ENCODE measurements at places on chromosomes 16 and 17.

- no peak for DNase-seq
Measured at GRCh38 chr16:25270577-25270976, 12.9 kb upstream of the ZKSCAN2 start.

- DNase-seq = no peak
Measured at GRCh38 chr16:64951193-64951592, 170.7 kb downstream of the CDH11 start.

GRCh38 chr17:16040710-16041251 is 41.2 kb downstream of the TTC19 start:
- no peak for DNase-seq

- DNase-seq = no peak
Measured at GRCh38 chr17:31900877-31901276, 631 bp downstream of the UTP6 start.

DNA sequence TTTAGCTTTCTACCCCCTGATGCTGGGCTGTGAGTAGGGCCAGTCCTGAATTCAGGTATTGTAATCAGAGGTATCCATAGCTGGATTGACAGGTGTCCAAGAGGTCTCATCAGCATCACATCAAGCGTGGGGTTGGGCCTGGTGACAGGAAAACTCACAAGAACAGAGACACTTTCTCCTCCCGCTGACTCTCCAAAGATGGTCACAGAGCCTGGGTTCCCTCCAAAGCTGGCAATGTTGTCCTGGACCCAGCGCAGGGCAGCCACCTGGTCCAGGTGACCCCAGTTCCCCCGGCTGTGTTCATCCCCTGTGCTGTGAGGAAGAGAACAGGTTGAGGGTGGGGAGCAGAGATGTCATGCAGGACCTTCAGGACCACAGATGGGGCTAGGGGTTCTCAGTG is 11.7 kb downstream of the CES1 start:
- DNase-seq = no peak

GRCh38 chr17:49946964-49947584 is 21.9 kb upstream of the DLX4 start:
- DNase-seq = no peak

DNA sequence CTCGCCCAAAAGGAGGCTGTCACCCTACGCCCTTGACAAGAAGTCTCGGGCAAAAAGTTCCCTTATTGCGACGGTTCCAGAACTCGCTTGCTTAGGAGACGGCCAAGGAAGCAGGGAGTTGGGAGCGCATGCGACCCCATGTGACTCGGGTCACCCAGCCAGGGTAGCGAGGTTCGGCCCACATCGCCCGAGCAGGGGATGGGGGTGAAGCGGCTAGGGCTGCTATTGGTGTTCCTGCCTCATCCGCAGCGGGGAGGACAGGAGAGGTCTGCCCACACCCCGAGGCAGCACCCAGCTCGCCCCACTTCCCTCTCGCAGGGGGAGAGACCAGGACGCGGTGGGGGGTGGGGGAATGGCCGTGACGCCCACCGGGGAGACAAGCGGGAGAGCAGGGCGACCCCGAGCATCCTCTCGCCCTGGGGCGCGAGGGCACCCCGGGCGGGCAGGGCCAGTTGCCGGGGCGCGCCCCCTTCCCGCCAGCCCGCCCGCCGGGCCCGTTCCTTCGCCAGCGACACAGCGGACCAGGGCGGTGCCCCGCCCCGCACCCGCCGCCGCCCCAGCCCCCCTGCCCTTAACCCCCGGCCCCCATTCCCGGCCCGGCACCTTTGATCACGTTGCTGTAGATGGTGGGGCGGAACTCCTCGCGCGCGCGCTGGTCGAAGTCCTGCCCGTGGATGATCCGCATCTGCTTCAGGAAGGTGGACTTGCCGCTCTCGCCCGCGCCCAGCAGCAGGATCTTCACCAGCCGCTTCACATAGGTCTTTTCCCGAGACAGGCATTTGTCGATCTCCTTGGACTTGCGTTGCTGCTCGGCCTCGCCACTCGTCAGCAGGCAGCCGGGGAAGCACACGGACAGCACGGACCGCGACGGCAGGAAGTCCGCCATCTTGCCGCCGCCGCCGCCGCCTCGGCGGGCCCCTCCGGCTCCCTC is 567 bp downstream of the GNA13 start:
- peak; percentile 76 for DNase-seq

GRCh38 chr17:43982171-43982570 is 22.3 kb upstream of the NAGS start:
- peak; percentile 21 for DNase-seq

- no peak for DNase-seq
Measured at GRCh38 chr17:73300392-73300791, 11.4 kb downstream of the CDC42EP4 start.

DNA sequence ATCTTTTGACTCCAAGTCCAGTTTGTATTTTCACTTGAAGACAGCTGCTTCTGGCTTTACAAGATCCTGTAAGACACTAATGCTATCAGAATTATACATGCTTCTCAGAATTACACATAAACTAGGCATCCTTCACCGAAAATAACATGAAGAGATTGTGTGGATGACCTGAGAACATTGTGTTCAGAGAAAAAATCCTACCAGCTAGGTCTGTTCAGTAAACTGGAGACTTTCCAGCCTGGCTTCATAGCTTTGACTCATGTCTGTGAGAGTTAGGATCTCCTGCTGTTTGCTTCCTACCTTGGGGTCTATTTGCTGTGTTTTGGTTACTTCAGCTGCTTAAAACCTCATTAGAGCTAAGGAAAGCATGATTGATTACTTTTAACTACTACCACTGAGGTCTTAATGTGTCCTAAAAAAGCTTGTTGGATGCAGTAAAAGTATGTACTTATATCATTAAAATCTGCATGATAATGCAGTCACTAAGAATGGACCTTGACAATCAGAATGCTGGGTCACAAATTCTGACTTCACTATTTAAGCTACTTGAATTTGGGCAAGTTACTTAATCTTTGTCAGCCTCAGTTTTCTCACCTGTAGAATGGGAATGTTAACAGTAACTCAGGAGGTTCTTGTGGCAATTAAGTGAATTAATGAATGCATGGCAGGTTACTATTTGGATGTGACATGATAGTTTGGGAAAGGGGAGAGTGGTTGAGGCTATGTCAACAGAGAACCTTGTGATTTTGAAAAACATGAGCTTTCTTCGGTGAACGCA is 8.0 kb upstream of the MYH13 start:
- peak; percentile 5 for DNase-seq

DNA sequence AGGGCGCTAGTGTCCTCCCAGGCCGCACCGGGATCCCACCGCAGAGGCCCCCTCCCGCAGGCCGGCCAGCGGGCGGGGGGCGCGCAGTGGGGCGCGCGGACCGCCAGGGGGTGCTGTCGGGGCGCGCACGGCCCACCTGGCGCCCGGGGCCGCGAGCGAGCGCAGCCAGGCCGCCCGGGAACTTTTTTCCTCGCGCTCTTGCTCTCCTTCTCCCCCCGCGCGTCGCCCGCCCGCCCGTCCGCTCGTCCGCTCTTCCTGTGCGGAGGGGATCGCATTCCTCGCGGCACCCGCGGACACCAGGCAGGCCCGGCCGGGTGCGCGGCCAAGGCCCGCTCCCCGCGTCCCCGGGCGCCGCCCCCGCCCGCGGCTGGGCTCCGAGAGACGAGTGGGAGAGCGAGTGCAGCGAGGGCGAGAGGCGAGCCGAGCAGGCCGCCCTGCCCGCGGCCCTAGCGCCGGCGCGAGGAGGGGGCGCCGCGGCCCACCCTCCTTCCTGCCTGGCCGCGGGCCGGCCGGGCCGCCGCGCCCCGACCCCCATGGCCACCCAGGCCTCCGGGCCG is at the start of gene RAI1:
TSS of gene RAI1 (plus strand) at position 272 of the 557 bp plus-strand sequence. CDS start 111,491 bp downstream, outside the sequence.
- peak; percentile 29 for DNase-seq

DNA sequence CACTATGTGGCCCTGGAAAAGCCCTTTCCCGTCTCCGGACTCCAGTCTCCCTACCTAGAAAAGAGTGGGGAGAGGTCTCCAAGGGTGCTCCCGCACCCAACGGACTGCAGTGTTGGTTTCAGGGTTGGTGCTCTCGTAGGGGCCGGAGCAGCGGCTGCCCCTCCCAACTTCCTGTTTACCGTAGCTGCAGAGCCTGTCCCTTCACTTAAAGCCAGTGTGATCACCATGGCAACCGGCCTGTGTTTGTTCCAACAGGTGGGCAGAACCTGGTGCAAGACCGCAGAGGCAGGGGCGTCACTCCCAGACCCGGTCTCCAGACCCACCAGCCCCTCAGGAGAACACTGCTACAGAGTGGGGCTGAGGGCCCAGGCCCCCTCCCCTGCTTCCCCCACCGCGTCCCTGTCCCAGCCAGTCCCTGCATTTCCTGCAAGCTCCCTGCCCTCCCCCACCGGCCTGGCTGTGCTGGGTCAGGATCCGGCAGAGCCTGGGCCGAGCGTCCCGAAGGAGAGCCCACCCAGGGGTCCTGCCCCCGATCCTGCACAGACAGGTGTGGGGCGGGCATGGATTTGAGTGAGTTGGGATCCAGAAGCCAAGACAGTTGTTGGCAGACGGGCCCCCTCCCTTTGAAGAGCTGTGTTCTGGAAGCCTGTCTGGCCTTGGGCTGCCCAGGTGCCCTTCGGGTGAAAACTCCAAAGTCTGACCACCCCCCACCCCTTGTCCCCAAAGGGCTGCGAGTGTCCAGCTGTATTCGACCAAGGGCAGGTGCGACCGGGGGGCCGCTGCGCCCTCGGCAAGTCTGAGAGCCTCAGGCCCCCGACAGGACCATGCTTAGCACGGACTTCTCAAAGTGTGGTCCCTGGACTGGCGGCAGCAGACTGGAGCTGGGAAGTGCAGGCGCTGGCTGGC is 1.5 kb upstream of the BAIAP3 start:
- DNase-seq = peak; percentile 32

GRCh38 chr16:89732142-89732917 is 11.0 kb downstream of the ZNF276 start:
- no peak for DNase-seq

DNA sequence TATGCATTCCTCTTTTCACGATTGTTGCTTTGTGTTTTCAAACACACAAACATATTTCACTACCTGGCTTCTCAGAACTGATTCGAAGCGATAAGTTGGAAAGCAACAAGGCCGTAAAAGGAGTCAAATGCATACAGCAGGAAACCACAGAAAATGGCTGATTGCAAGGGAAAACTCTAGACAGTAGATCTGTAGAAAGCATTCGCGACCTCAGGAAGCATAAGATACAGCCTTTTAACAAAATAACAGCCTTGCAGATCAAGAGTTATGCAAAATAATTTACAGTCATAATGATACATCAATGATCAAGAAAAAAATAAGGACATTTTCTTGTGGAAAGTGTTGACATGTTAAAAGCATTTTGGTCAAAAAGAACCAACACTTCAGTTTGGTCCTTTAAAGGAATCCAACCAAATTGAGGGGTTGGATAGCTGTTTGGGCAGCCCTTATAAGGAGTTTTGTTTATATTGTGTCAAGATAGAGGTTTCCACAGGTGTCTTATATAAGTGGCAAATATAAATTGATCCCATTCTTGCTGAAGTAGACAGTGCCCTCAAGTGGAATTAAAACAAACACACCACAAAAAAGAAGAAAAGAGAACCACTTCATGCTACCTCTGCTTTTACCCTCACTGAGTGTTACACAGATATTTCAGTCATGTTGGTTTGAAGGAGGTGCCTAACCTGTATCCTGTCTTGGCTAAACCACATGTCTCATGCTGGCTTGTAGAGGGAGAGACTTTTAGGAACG is 5.5 kb downstream of the CYLD start:
- DNase-seq = peak; percentile 38

- no peak for DNase-seq
Measured at GRCh38 chr17:49972486-49973270, 3.7 kb downstream of the DLX4 start.

DNA sequence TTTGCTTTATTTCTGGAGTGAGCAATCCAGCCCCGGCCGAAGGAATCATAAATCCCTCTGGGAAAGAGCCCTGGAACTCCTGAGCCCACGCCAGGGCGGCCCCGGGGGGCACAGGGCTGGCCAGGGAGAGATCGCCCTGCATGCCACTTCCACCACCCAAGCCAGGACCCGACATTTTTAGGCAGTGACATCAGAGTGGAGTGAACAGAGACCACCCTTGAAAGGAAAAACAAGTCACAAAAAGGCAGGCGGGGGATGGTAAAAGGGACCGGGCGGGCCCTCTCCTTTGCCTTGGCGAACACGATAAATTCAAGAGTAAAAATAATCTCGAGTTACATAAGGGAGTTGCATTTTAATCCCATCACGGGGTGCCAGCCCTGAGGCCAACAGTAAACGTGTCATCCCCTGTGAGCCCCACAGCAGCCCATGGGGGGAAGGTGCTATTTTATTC is 284.1 kb downstream of the C16orf95 start:
- DNase-seq = no peak

DNA sequence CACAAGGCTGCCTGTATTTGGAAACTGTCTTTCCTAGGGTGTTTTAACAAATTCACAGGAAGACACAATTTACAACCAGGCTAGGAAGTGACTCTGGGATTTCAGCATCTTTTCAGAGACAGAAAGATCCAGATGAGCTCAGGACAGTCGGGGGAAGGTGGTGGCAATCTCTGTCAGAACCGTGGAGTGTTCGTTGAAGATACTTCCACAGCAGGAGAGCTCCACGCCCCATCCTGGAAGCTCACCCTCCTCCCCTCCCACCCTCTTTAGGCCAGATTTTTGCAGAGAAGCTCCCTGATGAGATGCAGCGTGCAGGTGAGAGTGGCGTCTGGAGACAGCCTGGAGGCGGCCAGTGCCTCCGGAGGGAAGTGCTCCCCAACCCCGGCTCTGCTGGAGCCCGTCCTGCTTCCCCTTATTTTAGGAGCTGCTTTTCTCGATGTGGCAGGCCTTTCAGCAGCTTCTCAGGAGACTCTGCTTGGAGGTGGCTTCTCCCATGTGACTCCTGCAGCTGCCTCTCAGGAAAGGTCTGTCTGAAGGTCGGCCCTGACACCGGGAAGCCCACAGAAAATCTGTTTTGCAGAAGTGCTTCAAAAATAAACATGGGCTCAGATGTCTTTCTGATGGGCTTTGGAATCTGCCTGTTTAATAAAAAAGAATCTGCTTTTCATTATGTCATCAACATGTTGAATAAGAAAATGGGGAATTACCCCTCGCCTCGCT is 186.4 kb upstream of the CHMP6 start:
- no peak for DNase-seq

DNA sequence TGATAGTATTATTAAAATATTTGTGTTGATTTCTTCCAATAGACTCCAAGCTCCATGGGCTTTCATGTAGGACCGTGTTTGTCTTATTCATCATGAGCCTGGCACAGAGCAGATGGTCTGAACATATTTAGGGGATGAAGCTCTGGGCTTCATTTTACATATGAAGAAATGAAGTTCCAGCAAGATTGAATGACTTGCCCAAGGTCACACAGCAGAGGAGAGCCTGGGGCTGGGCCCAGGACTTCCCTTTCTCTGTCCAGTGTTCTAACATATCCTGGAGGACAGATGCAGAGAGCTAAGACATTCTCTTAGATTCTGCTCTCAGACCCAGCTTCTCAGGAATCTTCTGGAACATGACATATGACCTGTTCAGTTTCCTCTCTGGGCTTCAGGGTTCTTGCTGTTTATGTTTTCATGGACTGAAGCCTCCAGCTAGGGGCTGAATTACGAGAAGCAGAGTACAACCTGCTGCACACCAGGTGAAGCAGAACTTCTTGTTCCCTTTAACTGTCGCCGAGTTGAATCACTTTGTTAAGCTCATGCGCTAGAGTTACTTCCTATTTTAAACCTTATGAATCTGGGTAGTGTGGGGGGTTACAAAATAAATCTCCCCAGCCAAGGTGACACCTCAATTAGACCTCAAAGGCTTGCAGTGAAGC is 53.6 kb downstream of the GPRC5B start:
- peak; percentile 35 for DNase-seq

GRCh38 chr16:81216706-81217105 is 21.8 kb upstream of the BCO1 start:
- DNase-seq = no peak

GRCh38 chr16:4052801-4053293 is 63.4 kb downstream of the ADCY9 start:
- no peak for DNase-seq
